ENCODE measurements at places on chromosomes 1 and 21. TPM values are rescaled to one million over a fixed set of nuclear protein-coding genes. Genes with fewer than 3 reads are reported as not detected.

ZNF695 gene
- not detected for total RNA-seq

GPR153 gene
- 4.5 TPM for total RNA-seq

PPIH gene
- total RNA-seq, result 16.4 TPM

ACTA1 gene
- 1.8 TPM for total RNA-seq

NECTIN4 gene
- 0.24 TPM for total RNA-seq

OLIG1 gene
- not detected for total RNA-seq

SMIM11 gene
- total RNA-seq, result 12.2 TPM
